NCI-H2081 treated with DMSO at 0.1 percent for 48 hours (cell line): ENCODE measurements at places on chromosomes 7 and 10.

DNA sequence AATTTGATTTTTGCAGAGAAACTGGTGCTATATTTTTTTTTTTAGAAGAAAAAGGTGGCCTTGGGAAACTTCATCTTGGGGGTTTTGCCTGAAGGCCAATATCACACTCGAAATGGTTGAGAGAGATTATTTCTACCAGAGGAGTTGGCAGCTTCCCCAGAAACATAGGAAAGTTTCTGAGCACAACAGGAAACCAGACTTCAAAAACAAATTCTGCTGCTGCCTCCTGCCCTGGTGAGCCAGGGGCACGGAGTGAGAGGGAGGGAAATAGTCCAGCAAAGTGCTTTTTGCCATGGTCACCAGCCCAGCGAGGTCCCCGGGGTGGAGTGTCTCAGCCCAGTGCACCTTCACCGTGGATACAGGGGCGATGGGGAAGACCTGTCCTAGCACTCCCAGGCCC, 61.1 kb downstream of the FOXI2 start:
- no peak for DNase-seq

DNA sequence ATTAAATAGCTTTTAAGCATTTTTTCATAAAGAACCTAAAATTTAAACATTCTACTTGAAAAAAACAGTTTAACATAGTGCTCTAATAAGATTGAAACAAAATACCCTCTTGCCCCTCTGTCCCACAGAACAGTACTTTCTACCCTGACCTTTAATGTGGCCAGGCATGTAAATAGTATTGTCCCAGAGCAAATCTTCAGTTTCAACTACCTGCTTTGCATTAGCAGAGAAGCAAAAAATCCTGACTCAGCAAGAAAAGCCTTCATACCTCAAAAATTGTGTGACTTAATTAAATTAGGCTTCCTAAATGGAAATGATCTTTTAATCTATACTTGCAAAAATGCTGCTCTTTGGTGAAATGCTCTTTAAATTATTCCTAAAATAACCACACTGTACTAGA, 237.4 kb upstream of the AOAH start:
- no peak for DNase-seq

DNA sequence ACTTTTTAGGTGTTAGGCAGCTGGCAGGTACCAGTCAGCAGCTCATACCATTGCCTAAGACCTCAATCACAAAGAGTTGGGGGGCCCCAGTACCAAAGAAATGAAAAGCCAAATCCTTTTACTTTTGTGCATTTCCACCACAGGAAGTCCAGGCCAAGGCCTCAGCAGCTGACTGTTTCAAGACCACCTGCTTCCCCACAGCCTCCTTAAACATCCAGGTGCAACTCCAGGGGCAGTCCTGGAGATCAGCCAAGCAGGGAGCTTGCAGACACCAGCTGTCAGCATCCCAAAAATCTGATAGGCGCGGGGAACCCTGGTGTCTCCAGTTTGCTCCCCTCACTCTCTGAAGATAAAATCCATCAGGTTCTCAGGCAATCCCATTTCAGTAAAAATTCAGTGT, 91.5 kb upstream of the EFCAB10 start:
- peak; percentile 79 for DNase-seq

GRCh38 chr7:18294411-18294810, 201.1 kb upstream of the HDAC9 start:
- DNase-seq: no peak

DNA sequence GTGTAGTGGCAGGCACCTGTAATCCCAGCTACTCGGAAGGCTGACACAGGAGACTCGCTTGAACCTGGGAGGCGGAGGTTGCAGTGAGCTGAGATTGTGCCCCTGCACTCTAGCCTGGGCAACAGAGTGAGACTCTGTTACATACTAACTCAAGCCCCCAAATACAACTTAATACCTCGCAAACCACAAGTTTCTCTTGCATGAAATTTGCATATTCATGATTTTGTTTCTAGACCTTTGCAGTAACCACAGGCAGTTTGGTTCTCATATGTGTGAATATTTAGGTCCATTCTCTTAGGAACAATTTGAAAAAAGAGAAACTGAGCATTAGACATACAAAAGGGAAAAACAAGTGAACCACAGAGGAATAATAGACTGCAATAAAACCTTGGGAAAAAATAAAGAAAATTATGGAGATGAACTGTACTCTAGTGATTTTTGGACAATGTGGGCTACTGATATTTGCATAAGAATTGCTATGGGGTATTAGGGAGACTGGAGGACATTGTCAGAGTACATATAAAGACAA, 77.0 kb downstream of the ZNF277 start:
- no peak for DNase-seq

GRCh38 chr7:132527467-132528410, 48.5 kb downstream of the PLXNA4 start:
- no peak for DNase-seq

- DNase-seq: no peak
Measured at GRCh38 chr10:4219901-4220300, 434.9 kb upstream of the KLF6 start.

DNA sequence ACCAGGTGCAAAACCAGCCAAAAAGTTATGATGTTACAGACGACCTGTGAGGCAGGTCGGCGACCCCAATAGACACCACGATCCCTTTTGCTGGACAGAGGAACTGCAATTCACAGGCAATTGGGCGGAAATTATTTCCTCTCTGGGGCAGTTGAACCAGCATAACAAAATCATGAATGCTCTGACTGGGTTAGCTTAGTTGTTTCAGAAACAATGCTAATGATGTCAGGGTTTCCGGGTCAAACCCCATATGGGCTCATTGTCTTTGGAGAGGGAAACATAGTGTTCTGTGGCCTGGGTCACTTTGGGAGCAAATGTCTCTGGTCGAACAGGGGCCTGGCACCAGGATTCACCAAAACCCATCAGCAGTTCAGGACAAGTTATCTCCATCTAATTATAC, 669.1 kb upstream of the NRP1 start:
- no peak for DNase-seq

- no peak for DNase-seq
Measured at GRCh38 chr7:50425318-50425717, 24.8 kb downstream of the FIGNL1 start.

- DNase-seq: no peak
Measured at GRCh38 chr7:138204285-138204981, 128.2 kb downstream of the AKR1D1 start.

DNA sequence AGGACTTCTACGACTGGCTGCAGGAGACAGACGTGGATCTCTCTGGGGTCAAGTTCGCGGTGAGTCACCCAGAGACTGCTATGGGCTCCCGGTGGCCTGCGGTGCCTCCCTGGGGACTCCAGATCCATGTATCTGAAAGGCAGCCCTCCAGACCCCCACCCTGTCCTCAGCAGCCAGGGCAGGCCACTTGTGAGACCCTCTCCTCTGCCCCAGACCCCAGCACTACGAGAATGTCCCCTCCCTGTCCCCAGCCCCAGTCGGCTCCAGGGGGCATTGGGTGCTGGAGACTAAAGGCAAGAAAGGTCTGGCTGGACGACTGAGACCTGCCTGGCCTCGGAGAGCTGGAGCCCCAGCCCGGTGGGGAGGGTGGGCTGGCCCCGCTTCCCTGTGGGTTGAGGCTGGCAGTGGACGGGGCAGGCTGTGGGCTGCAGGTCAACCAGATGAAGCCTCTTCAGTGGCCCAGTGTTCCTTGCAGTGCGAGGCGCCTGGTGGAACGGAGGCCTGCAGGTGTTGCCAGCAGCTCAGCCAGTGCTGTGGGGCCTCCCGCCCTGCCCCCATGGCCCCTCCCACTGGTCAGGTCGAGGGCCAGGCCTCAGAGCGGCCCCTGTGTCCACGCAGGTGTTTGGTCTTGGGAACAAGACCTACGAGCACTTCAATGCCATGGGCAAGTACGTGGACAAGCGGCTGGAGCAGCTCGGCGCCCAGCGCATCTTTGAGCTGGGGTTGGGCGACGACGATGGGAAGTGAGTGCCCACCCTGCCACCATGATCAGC, 13.8 kb downstream of the TMEM120A start:
- no peak for DNase-seq

- DNase-seq: no peak
Measured at GRCh38 chr7:117393781-117394180, 33.5 kb downstream of the ASZ1 start.

DNA sequence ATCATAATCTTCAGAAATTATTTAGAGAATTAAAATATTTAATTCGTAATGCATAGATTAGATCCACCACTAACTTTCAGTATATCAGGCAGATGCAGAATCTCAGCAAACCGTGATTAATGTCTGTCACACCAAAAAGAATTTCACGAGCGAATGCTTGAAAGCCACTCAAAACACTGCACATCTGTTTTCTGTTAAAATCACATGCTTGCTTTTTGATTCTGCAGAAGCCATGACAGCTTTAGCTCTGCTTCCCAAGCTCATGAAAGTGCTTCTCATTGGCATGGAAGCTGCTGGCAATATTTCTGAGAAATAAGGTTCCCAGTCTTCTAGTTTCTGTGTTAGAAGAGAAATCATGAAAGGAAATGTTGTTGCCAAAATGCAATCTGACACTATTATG, 837.8 kb upstream of the LRRN3 start:
- DNase-seq: no peak

DNA sequence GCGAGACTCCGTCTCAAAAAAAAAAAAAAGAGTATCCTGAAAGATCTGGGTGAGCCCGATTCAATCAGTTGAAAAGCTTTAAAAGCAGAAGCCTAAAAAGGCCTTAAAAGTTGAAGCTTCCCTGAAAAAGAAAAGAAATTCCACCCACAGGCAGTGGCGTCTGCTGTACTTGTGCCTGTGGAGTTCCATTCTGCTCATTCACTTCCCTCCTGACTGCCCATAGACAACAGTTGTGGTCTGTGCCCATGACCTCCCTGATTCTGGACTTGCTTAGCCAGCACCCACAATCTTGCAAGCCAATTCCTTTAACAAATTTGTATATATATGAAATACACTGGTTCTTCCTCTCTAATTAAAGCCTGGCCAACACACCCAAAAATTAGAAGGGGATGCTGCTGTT, 141.7 kb downstream of the DLG5 start:
- DNase-seq: no peak

- DNase-seq: no peak
Measured at GRCh38 chr10:112844681-112845544, 105.1 kb upstream of the TCF7L2 start.

GRCh38 chr10:122391875-122392274, 17.4 kb downstream of the PLEKHA1 start:
- no peak for DNase-seq

GRCh38 chr10:106775127-106775526, 389.4 kb downstream of the SORCS1 start:
- DNase-seq: no peak

DNA sequence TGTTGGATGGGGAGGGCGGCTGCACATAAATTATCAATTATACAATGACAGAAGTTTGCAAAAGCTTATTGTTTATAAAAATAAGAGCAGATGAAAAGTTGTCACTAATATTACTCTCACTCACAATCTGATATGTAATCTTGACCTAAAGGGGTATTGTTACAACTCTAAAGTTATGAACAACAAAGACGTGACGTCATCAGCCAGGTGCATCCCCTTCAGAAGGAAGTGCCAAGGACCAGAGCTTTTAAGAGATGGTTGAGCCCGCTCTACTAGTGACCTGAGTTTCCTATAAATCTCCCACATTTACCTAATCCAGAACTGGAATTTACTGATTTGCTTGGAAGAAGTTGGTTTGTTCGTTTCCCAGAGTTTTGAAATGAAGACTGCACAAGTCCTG, 247.7 kb upstream of the MGMT start:
- DNase-seq: no peak

- no peak for DNase-seq
Measured at GRCh38 chr7:81053623-81054022, 134.8 kb upstream of the SEMA3C start.

DNA sequence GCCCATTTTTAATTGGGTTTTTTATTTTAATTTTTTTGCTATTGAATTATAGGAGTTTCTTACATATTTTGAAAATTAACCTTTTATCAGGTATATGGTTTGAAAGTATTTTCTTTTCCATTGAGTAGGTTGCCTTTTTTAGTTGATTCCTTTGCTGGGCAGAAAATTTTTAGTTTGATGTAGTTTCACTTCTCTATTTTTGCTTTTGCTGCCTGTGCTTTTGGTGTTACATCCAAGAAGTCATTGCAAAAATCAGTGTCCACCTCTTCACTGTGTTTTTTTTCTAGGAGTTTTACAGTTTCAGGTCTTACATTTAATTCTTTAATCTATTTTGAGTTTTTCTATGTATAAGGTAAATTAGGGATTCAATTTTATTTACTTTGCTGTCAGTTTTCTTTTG, 129.8 kb upstream of the FERD3L start:
- no peak for DNase-seq

DNA sequence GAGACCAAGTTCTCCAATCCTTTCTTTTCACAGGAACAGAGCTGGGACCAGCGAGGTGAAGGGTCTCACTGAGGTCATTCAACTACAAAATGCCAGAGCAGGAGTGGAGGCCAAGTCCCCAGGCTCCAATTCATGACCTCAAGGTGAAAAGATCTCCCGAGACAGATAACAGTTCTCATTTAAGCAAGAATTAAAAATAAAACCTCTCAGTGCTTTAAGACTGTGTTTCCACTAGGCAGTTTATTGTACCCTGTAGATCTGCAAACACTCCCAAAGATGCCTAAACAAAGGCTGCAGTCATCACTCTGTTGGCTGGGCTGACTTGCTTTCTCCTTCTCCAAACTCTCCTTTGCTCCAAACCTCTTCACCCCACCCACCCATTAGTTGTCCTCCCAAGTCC, 74.8 kb upstream of the CXCL12 start:
- no peak for DNase-seq

GRCh38 chr10:43188702-43189101, 50.5 kb downstream of the CSGALNACT2 start:
- DNase-seq: no peak

- DNase-seq: no peak
Measured at GRCh38 chr7:141328290-141328689, 222.9 kb upstream of the AGK start.

- no peak for DNase-seq
Measured at GRCh38 chr10:16656895-16657294, 135.2 kb upstream of the C1QL3 start.

DNA sequence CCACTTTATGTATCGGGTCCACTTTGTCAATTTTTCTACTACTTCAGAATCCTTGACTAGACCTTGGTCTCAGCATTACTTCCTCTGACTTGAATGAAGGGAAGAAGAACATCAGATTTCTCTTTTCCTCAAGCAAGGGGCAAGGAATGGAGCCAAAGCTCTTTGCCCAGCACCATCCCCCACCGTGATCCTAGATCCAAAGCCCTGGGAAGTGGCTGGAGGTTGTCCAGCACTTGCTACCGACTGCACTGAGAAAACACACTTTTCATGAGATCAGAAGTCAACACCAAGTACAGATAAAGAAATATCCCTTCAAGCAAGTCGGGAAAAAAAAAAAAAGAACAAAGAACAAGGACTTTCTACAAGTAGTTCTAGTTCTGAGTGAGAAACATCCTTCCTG, 102.1 kb upstream of the DDC start:
- no peak for DNase-seq
